ENCODE measurements at places on chromosomes 13 and 19.

- DNase-seq = no peak
Measured at GRCh38 chr13:77028202-77028601, 1.2 kb upstream of the FBXL3 start.

DNA sequence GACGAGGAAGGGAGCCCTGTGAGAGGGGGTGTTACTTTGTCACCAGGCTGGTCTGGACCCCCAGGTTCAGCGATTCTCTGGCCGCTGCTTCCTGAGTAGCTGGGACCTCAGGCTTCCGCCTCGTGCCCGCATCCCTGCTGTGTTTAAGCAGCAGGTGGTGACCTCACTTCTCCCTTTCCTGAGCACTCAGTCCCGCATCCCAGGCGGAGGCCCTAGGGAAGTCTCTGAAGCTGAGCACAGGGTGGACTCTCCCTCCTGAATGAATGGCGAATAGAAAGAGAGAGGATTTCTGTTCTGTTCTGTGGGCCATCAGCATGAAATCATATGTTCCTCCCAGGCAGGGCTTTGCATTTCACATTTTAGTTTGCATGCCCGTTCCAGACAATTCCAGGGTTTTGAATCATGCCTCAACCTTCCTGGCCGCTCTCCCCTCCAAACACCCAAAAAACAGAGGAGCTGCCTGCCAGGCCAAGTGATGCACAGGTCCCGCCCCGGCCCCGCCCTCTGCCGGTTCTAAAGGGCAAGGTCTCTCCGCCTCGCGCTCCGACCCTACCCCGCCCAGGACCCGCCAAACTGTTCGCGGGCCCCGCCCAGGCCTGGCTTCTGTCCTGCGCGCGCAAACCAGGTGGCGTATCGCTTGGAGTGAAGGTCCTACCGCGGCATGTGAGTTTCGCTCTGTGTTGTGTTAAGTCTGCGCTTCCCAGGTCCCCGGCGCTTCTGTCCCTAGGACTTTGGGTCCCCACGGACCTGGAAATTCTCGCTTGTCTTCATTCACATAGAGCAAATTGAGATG is 35.1 kb upstream of the ZNF808 start:
- no peak for DNase-seq

- no peak for DNase-seq
Measured at GRCh38 chr13:28984825-28985224, 164.7 kb downstream of the MTUS2 start.

DNA sequence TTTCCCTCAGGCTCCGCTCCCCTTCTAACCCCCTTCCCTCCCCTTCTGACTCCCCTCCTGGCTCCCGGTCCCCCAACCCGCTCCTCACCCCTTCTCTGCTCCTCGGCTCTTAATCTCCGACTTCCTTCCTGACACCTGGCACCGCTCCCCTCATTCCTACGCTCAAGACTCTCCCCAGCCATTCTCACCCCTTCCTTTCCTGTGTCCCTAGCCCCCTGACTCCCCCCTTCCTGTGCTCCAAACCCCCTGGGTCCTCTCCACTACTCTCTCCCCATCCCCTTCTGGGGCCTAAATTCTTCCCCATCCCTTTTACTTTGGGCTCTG is 658 bp downstream of the CLPP start:
- no peak for DNase-seq

DNA sequence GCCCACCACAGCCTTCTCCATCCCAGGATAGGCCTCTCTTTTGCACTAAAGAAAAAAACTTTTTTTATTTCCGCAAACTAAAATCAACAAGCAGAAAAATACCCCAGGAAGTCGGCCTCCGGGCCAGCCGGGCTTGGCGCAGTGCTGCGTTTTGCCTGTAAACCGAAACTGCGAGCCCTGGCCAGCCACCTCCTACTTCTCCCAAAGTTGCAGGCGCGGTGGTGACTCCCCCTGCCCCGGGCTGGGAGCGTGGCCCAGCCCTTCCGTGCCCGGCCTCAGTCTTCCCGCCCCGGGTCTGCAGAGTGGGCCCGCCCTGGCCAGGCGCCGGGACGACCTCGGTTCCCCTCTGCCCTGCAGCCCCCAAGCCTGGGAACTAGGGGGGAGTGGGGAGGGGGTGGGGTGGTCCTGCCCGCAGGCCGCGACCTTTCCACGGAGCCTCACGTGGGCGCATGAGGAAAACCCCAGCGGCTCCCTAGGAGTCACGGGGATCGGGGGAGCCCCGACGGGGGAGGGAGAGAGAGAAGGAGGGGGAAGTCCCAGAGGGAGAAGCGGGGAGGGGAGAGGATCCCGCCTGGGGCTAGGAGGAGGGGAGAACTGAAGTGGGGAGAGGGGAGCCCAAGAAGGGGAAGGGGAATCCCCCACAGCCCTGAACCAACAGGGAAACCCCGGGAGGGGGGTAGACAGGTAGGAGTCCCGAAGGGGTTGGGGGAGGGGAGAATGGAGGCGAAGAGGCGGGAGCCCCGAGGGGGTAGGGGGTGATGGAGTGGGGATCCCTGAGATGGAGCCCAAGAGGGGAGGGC is 3.0 kb downstream of the GADD45B start:
- no peak for DNase-seq

DNA sequence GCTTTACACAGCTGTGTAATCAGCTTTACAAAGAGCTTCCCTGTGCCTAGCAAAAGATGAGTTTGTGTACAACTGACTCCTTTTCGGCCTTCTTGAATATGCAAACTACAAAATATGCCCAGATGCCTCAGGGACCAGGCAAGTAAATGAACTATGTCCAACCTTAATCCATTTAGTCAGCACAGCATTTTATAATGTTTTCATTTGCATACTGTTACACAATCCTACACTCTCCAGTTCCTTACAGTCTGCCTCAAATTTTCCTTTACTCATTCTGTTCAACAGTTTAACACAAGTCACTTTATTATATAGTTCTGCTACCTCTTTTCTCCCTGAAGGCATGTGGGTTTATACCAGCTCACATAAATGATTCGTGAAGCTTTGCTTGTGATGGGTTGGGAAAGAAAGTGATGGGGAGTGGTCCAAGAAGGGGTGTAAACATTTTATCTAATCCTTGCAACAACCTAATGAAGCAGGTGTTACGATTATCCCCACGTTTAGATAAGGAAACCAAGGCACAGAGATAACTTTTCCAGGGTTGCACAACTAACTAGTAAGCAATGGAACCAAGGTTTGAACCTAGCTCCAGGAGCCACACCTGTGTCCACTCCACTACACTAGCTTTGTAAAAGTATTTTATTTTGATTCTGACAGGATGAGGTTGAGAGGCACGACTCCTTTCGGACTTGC is 3.3 kb upstream of the USP12 start:
- DNase-seq = no peak
